Caco-2 (cell line): ENCODE measurements at places on chromosomes 6 and 20. TPM values are rescaled to one million over a fixed set of nuclear protein-coding genes. Genes with fewer than 3 reads are reported as not detected.

- no peaks in the 10 kb centered on the region for H3K36me3 ChIP-seq
- H3K27me3 ChIP-seq = no peaks in the 10 kb centered on the region
- no peak overlapping the region for H3K4me3 ChIP-seq
- no peak for DNase-seq
Measured at GRCh38 chr6:141736104-141736503, 396.6 kb upstream of the GJE1 start.

DNA sequence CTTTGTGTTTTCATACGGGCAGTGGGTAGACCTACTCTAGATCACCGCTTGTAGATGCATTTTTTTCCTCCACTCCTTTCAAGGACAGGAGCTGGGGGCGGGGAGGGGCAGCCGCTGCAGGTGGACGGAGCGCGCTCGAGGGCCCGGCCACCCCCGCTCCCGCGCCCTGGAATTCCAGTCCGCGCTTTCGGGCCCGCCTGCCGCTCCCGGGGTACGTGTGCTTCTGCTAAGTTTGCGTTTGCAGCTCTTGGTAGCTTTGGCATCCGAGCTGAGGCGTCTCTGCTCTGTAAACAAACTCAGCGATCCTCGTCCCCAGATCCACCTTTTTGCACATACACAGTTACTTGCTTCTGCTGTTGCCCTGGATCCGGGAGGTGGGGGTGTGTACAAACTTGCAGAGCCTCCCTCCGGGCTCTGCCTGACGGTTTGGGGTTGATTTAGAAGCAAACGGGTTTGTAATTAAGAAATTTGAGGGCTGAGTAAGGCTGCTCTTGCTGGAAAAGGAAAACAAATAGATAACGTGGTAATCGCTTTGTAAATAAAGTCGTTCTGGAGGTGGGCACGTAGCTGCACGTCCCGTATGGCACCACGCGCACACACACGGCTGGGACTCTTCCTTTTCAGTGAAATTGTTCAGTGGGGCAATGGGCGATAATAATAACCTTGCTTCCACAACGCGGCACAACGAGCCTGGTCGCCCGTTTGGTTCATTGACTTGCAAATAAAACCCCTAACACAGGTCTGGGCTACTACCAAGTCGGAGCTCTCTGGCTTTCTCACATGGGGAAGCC is 973 bp upstream of the CITED2 start:
- DNase-seq = peak; percentile 95
- H3K4me1 ChIP-seq = peaks cover 50% of the 10 kb centered on the region
- peak overlapping the region; percentile 95 for H3K27ac ChIP-seq
- no peaks in the 10 kb centered on the region for H3K27me3 ChIP-seq

DNA sequence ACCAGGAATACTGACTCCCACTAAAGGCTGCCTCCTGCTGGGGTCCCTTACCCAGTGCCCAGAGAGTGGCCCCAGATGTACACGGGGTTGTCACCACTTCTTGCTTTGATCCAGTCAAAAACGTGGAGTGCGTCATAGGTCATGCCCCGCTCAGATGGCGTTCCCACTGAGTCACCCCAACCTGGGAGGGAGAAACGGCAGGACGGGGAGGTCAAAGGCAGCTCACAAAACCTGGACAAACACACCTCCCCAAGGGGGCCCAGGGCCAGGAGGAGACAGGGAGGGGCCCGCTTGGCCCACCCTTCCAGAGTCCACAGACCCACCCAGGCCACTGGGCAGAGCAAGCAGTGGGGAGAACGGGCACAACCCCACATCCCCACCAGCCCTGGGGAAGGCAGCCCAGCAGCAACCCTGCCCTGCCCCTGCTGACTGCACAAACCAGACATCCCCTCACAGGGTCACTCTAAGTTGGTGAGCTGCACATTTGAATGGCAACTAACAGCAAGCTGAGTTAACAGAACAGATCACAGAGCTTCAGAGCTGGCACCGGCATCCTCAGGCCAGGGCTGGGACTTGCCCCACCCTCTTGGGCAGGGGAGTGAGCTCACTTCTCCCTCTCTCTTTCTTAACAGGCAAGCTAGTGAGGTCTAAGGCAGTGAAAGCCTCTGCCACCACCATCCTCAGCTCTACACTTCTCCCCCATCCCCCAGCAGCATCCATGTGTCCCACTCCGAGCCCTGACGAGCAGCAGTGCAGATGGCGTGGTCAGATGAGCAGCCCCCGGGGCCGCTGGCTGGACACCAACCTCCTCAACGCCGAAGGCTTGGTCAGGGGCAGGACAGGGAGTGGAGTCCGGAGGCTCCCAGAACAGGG is 61.7 kb downstream of the PYGB start:
- no peaks in the 10 kb centered on the region for H3K27me3 ChIP-seq
- no peak overlapping the region for H3K4me3 ChIP-seq
- H3K4me1 ChIP-seq = peaks cover 31% of the 10 kb centered on the region
- DNase-seq = no peak
- H3K27ac ChIP-seq = peak overlapping the region; percentile 87

DNA sequence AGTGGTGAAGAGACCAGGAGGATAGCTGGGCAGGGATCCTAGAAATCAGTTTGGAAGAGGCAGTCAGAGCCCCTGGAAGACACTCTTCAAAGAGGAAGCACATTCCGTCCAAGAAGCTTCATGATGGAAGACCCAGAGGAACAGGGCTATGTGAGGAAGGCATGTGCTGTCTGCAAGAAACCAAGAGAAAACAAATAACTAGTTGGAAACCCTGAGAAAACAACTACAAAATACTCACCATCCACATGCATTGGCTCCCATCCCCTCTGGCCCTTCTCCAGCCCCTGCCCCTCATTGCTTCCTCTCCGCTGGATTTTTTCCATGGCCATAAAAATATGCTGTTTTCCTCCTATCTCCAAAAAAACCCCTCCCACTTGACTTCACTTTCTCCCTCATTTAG is 40.9 kb upstream of the SMOC2 start:
- no peaks in the 10 kb centered on the region for H3K27me3 ChIP-seq
- no peaks in the 10 kb centered on the region for H3K36me3 ChIP-seq
- DNase-seq = no peak
- H3K4me1 ChIP-seq = no peaks in the 10 kb centered on the region
- no peak overlapping the region for H3K4me3 ChIP-seq

GRCh38 chr6:32974541-32975308 is 6.3 kb downstream of the BRD2 start:
- no peak for DNase-seq
- H3K27me3 ChIP-seq = no peaks in the 10 kb centered on the region
- H3K36me3 ChIP-seq = peaks cover 23% of the 10 kb centered on the region
- H3K4me1 ChIP-seq = peaks cover 47% of the 10 kb centered on the region
- H3K27ac ChIP-seq = no peak overlapping the region

DNA sequence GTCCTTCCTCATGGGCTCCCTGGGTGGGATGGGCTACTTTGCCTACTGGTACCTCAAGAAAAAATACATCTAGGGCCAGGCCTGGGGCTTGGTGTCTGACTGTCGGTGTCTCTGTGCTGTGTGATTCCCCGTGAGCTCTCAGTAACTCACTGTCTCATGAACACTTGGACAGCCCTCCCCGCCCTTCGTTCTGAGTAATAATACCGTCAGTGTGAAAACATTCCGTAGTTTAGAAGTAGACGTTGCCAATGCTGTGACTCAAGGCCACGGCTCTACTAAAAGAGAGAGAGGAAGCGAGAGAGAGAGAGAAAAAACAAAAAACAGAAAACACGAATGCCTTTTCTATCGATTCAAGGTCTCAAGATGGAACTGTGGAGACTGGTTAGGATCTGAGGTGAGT is 31.8 kb downstream of the FITM2 start:
- H3K27me3 ChIP-seq = no peaks in the 10 kb centered on the region
- H3K4me1 ChIP-seq = 0 out of 2 replicates have a peak, but pooled peaks cover 2% of the 10 kb centered on the region
- H3K4me3 ChIP-seq = no peak overlapping the region
- no peak overlapping the region for H3K27ac ChIP-seq
- no peaks in the 10 kb centered on the region for H3K36me3 ChIP-seq

GRCh38 chr6:149761438-149761837 is 11.9 kb downstream of the PCMT1 start:
- no peak overlapping the region for H3K27ac ChIP-seq
- no peaks in the 10 kb centered on the region for H3K27me3 ChIP-seq
- peaks cover 2% of the 10 kb centered on the region; the same call in 1 of the 2 replicates for H3K36me3 ChIP-seq
- H3K4me3 ChIP-seq = no peak overlapping the region

DNA sequence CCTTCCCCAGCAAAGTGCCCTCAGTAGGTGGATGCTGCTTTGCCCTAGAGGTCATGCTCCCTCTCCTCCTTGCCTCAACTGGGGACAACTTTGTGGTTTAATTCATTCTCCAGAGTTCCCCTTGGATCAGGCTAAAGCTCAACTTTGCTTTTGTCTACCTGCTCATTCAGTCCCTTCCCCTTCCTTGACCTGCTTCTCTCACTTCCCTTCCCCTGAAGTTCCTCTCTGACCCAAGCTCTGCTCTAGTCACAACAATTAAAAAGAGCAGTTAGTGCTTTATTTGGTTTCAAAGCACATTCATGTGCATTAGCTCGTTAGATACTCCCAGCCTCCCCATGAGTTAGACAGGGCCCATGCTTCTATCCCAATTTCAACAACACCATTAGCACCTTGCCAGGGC is 71.3 kb downstream of the DZANK1 start:
- no peak overlapping the region for H3K27ac ChIP-seq
- H3K36me3 ChIP-seq = no peaks in the 10 kb centered on the region; the same call in none of the 2 replicates
- no peak overlapping the region for H3K4me3 ChIP-seq
- H3K4me1 ChIP-seq = no peaks in the 10 kb centered on the region; the same call in 1 of the 2 replicates
- H3K27me3 ChIP-seq = no peaks in the 10 kb centered on the region
- DNase-seq = no peak

GRCh38 chr20:19697415-19697814 is 60.6 kb upstream of the RIN2 start:
- no peak for DNase-seq
- no peaks in the 10 kb centered on the region for H3K27me3 ChIP-seq
- no peak overlapping the region for H3K27ac ChIP-seq
- no peaks in the 10 kb centered on the region for H3K36me3 ChIP-seq
- H3K4me3 ChIP-seq = no peak overlapping the region

DNA sequence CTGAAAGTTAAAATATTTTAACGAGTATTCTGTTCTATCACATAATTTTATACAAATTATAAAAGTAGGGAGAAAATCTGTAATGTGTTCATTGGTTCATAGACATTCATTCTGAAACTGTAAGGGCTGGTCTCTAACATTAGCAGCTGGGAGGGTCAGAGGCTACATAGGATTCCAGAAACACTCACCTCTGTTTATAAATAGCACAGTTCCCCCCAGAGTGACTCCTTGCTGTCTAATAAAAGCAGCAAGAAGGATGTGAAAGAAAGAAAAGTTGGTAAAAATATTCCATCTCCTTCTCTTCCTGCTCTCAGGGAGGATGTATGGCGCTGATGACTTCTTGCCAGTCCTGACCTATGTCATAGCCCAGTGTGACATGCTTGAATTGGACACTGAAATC is 25.3 kb upstream of the NAA20 start:
- H3K4me3 ChIP-seq = no peak overlapping the region
- DNase-seq = no peak
- H3K27me3 ChIP-seq = no peaks in the 10 kb centered on the region
- peaks cover 45% of the 10 kb centered on the region for H3K4me1 ChIP-seq

- H3K36me3 ChIP-seq = no peaks in the 10 kb centered on the region
- no peaks in the 10 kb centered on the region for H3K27me3 ChIP-seq
- H3K4me3 ChIP-seq = no peak overlapping the region
- no peak for DNase-seq
Measured at GRCh38 chr20:63750807-63751470, 11.4 kb downstream of the SLC2A4RG start.

TINAG gene
- total RNA-seq = not detected in 2 replicates

SNAI1 gene
- total RNA-seq = 8.9 and 10.9 TPM in 2 replicates

NKX2-4 gene
- total RNA-seq = not detected in 2 replicates
